Suprapubic skin (tissue), 4 donors: ENCODE measurements at places on chromosomes 5 and 9.

GRCh38 chr5:167814828-167815227 lies 476.6 kb upstream of the WWC1 start:
- no peak for DNase-seq

DNA sequence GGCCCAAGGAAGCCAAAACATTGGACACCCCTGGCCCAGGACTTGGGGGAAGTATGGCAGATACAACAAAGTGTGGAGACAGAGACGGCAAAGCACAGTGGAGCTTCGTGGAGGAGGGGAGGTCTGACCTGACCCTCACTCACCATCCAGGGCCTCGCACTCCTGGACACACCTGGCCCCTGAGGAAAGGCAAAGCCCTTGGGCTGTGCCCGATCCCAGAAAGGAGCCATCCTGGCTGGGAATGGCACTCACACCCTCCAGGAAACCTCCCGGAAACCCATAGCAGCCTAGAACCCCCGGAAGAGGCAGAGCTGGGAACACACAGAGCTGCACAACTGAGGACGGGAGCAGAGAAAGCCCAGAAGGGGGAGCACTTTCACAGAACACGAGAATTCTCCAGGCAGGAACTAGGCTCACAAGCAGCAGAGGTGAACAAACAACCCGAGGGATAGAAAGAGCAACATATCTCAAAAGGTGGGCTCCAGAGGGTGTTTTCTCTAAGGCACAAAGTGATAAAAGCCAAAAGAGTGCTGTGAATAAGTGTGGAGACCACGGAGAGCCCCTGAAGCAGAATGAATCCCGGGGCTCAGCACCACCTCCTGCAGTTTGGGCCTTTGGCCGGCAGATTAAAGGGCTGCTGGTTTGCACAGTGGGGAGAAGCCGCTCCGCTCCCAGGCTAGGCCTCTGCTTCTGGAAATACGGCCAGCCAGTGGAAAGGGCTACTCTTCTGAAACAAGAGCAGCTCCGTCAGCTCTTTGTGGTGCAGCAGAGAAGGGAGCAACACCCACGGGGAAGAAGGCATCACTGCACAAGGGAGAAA lies 108.2 kb downstream of the UBE2R2 start:
- DNase-seq: no peak

- peak; percentile 56 for DNase-seq
These were observed 68.8 kb downstream of the C9orf50 start for GRCh38 chr9:129552064-129552463.

- DNase-seq: no peak
These were observed 257.4 kb downstream of the BNC2 start for GRCh38 chr9:16613051-16613450.

- peak; percentile 90 for DNase-seq
These were observed at the start of gene YTHDC2 for GRCh38 chr5:113513384-113514288. YTHDC2 (plus strand) TSS chr5:113513694; CDS start chr5:113513896, 202 bp downstream.

- no peak for DNase-seq
These were observed 17.4 kb downstream of the HAUS6 start for GRCh38 chr9:19085295-19085694.

DNA sequence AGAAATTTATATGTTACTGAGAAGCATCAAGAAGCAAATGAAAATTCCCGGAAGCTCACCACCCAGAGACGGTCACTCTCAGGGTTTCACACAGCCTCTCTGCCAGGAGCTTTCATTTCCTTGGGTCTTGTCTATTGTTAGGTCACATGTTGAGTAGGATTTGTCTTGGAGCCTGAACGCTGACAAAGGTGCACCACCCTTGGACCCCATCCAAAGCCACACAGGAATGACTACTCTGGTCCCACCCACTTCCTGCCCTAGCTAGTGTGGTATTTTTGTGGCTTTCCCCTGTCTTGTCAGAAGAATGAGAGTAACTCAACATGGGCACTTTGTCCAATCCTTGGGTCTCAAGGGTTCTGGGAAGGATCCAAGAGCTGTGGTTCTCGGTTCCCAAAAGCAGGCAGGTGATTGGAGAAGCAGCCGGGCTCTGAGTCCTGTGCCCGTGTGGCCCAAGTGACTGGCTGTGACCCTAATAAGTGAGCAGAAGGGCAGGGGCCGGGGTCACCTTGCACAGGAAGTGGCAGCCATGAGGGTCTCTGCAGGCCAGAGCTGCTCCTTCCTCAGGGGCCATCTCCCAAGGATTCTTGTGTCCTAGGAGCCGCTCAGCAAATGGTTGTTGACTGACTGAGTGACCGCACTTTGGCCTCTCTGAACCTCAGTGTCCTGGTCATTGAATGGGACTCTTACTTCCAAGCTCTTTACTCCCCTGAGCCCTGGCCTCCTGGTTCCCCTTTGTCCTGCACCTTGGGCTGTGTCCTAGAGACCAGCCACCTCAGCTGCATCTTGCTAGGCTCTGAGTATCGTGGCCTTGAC lies 6.9 kb downstream of the FGD3 start:
- DNase-seq: peak; percentile 80

GRCh38 chr5:98031926-98032325 lies 741.5 kb upstream of the RGMB start:
- DNase-seq: no peak

- DNase-seq: no peak
These were observed 127.6 kb upstream of the RPS23 start for GRCh38 chr5:82405618-82406204.

- no peak for DNase-seq
These were observed 46.5 kb downstream of the PPP1R2B start for GRCh38 chr5:156896546-156896945.

GRCh38 chr5:159341145-159341544 lies 10.9 kb upstream of the IL12B start:
- DNase-seq: no peak

DNA sequence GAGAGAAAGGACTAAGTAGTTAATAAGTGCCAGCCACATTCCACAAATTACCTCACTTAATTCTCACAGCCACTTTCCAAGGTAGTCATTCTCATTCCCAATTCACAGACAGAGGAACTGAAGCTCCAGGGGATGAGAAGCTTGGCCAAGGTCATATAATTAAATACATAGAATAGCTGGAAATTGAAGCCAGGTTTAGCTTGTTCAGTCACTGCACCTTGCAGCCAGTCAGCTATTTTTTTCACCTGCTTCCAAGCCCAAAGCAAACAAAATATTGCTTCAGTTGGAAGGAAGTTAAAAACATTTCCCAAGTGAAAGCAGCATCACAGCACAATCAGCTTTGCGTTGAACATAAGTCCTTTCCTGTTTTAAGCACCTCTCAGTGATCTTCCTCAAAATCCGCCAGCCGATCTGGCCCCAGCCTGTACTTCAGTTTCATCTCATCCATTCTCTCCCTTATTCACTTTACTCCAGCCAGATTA lies 4.8 kb downstream of the ALDH1A1 start:
- no peak for DNase-seq

DNA sequence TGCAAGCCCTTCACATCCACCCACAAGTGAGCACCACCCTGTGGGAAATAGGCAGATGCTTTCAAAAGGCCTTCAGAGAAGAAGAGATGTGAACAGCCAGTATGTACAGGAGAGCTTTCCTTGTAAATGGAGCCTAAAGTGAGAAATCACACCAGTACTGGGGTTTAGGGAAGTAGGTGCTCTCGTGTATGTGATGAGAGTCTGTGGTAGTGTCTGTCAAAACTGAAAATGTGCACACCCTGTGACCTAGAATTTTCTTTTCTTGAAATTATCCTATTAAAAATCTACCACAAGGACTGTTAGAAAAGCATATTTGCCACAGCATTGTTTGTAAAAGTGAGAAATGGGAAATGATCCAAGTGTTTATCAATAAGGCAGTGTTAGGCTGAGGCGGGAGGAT lies 16.6 kb downstream of the OTULINL start:
- DNase-seq: no peak

DNA sequence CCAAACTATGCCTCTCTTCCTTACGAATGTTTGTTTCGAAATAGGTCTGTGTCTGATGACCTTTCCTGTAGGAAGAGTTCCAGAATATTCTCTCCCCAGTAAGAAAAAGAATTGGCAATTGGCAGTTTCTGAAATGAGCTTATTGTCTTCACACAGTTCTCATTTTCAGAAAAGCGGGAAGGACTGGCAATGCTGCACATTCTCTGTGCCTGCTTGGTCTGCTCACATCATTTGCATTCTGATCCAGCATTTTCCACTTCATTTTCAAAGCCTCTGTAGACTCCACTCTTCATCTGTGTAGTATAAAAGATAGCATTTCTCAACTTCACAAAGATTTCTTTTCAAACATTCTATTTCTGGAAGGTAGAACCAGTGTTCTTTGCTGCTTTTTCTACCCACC lies 120.6 kb upstream of the CCDC112 start:
- no peak for DNase-seq

- DNase-seq: no peak
These were observed 23.4 kb downstream of the PAM start for GRCh38 chr5:102778478-102778877.

DNA sequence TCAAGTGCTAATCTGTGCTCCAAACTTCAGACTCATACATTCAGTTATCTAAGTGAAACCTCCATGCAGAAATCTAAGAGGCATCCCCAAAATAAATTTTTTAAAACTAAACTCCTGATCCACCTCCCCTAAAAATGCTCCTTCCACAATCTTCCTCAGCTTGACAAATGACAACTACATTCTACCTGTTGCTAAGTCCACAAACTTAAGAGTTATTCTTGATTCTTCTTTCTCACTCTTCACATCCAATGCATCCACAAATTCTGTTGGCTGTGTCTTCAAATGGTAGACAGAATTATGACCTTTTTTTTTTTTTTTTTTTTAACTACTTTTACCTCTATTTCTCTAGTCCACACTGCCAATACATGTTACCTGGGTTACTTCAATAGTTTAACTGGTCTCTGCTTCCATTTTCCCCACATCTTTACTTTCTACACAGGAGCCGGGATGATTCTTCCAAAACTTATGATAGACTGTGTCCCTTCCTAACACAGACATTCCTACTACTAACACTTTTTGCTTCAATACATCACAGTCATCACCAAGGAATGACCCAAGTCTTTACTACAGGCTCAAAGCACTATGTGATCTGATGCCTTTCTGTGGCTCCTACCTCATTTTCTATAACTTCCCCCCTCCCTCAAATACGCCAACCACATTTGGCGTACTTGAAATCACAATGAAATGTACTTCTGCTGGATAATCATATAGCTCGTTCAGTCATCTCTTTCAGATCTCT lies 143.6 kb downstream of the PDE4D start:
- DNase-seq: no peak

DNA sequence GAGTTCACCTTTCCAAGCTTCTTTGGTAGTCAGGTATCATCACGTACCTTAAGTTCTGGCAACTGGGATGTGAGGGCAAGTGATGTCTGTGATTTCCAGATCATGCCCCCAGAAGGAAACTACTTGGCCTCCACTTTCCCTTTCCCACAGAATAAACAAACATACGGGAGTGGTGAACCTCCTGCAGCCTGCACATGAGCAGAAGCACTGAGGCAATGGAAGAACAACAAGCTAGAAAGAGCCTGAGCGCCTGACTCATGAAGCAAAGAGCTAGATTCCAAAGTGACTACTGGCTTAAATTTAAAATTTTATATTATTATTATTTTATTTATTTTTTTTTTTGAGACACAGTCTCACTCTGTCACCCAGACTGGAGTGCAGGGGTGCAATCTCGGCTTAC lies 35.0 kb downstream of the ARL15 start:
- DNase-seq: no peak

DNA sequence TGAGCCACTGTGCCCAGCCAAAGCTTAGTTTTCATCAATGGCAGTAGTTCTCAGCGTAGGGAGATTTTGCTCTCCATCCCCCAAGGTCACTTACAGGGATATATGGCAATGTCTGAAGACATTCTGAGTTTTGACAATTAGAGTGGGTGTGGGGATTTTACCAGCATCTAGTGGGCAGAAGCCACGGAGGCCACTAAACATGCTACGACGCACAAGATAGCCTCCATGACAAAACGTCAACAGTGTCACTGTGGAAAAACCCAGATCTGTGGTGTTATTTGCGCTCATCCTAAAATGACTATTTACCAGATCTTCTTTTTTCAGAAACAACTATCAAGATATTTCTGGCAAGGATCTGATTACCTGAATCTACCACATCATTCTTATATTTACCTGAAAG lies 68.2 kb downstream of the CDC14B start:
- DNase-seq: no peak

- DNase-seq: no peak
These were observed 34.6 kb upstream of the COL15A1 start for GRCh38 chr9:98908897-98909634.
